Activated naive CD4-positive, alpha-beta T cell (primary cell): ENCODE measurements at places on chromosomes 7 and 10.

- no peak for DNase-seq
Measured at GRCh38 chr10:8485032-8485431, 430.5 kb downstream of the GATA3 start.

GRCh38 chr7:105319578-105319977, 69.1 kb downstream of the SRPK2 start:
- no peak for DNase-seq

DNA sequence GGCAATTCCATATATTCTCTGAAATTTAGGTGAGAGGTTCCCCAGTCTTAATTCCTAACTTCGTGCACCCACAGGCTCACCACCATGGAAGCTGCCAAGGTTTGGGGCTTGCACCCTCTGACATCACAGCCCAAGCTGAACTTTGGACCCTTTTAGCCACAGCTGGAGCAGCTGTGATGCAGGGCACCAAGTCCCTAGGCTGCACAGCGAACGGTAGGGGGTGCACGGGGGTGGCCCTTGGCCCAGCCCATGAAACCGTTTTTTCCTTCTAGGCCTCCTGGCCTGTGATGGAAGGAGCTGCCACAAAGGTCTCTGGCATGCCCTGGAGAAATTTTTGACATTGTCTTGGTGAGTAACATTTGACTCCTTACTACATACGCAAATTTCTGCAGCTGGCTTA, 251.9 kb upstream of the GRM3 start:
- no peak for DNase-seq

GRCh38 chr10:112565434-112566053, 118.5 kb downstream of the VTI1A start:
- DNase-seq, result no peak

GRCh38 chr7:14332155-14332554, 342.7 kb upstream of the ETV1 start:
- DNase-seq, result no peak

GRCh38 chr10:69804775-69805174, 3.1 kb downstream of the COL13A1 start:
- no peak for DNase-seq
